MM.1S (cell line): ENCODE measurements at places on chromosomes 6 and 20.
A peak's percentile ranks its signal among the peaks of the same experiment; 100 is the strongest.

- no peak for DNase-seq
- no peaks in the 10 kb centered on the region for H3K27me3 ChIP-seq
- H3K4me3 ChIP-seq = no peak overlapping the region
- H3K36me3 ChIP-seq = no peaks in the 10 kb centered on the region
Observed at GRCh38 chr20:13265941-13266340, 44.9 kb downstream of the ISM1 start.

- no peaks in the 10 kb centered on the region for H3K36me3 ChIP-seq
- DNase-seq = no peak
- no peak overlapping the region for H3K27ac ChIP-seq
- H3K4me1 ChIP-seq = no peaks in the 10 kb centered on the region
Observed at GRCh38 chr20:58566981-58567380, 51.8 kb upstream of the APCDD1L start.

GRCh38 chr6:170393807-170394399, 87.3 kb downstream of the FAM120B start:
- H3K27ac ChIP-seq = no peak overlapping the region
- DNase-seq = no peak

DNA sequence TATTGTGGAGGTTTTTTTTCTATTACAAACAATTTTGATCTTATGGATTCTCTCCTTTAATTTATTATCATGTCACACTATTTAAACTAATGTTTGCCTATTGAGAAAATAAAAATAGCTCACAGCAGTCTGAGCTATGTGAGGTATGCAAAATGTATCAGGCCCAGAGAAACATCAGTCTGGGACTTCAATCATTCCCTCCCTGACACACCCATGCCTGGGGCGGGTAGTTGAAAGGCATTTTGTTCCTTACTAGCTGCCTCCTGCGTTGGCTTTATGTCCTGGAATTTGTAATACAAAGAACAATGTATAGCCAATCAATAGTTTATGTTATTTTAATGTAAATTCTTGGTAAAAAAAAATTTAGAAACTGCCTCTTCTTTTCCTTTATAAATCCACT, 403.3 kb downstream of the EPM2A start:
- H3K36me3 ChIP-seq = no peaks in the 10 kb centered on the region
- H3K27ac ChIP-seq = no peak overlapping the region
- no peaks in the 10 kb centered on the region for H3K4me1 ChIP-seq
- no peaks in the 10 kb centered on the region for H3K27me3 ChIP-seq

DNA sequence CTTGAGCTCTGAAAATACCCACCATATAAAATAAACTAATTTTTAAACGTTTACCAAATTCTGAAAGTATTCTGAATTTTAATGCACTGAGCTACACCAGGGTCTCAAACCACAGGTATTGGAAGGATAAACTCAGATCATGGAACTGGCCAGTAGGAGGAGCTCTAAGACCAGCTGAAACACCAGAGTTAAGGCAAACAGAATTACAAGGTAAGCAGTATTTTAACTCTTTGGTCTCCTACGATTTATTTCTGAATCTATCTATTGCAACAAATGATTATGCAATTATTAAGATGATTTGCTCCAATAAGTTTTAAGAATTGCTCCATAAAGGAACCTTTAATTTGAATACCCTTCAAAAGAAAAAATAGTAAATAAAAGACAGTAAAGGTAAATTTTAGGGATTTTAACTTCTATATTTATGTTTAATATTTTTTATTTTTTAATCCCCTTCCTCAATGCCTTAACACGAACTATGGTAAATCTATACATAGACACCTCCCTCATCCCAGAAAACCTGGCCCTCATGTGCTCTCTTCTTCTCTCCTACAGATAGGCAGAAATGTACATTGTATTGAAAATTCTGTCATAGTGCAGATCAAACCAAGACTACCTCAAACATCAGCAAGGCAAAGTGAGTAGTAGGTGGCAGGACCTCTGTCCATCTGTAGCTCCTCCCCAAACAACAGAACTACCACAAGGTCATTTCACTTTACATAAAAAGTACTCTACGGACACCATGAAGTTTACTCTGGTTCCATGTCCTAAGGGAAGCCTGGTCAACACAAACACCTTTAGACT, 58.4 kb downstream of the SMLR1 start:
- 0 out of 2 replicates have a peak, but pooled peaks cover 3% of the 10 kb centered on the region for H3K4me1 ChIP-seq
- H3K36me3 ChIP-seq = no peaks in the 10 kb centered on the region
- H3K27me3 ChIP-seq = no peaks in the 10 kb centered on the region
- H3K27ac ChIP-seq = no peak overlapping the region
- H3K4me3 ChIP-seq = no peak overlapping the region
- DNase-seq = peak; percentile 72

DNA sequence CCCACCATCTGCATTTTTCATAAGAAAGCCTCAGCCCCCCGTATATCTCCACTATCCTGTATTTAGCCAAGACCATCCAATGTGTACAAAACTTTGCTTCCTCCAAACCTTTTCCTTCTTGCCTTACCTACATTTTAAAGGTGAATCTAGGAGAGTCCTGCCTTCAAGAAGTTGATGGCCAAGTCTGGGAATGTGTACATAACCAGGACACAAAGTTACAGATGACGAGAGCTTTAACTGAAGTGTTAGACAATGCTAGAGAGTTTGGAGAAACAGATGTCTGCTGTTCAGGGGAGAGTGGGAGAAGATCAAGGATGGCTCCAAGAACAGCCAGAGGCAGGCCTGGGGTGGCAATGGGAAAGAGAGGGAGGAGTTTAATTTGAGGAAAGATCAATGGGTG, 2.3 kb upstream of the UQCC2 start:
- peaks cover 21% of the 10 kb centered on the region for H3K4me1 ChIP-seq
- H3K36me3 ChIP-seq = no peaks in the 10 kb centered on the region
- H3K27ac ChIP-seq = no peak overlapping the region
- H3K27me3 ChIP-seq = no peaks in the 10 kb centered on the region

DNA sequence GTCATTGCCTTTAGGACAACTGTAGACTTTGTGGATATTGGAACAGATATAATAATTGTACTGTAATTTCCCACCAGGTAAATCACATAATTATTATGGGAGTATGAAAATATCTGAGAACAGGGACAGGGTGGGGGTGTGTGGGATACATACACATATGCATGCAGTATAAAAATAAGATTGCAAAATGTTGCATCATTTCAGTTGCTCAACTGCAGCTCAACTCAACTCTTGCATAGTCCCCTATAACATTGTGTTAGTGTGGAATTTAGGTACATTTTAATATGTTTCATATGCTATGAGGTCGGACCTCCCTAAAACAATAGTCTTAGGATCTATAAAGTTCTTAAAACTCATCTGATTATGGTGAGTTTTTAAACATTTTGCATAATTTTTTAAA, 275.0 kb upstream of the FLRT3 start:
- no peaks in the 10 kb centered on the region for H3K27me3 ChIP-seq
- no peak overlapping the region for H3K4me3 ChIP-seq
- DNase-seq = no peak
- no peaks in the 10 kb centered on the region for H3K36me3 ChIP-seq
- no peak overlapping the region for H3K27ac ChIP-seq

DNA sequence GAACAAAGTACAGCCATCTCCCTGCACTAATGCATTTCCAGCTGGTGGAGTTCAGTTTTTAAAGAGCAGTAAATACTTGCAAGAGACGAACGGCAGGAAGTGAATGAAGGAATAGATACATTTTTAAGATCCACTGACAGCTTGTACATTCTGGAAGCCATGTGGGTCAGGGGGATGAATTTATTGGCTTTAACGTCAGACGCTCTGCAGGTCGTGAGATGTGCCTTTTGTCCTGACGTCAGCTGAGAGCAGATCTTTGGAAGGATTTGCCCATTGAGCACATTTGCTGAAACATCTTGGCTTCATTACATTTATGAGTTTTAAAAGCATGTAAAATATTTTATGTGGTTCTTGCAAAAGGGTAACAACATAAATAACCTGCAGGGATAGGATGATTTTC, 29.5 kb upstream of the SALL4 start:
- no peak for DNase-seq
- H3K36me3 ChIP-seq = no peaks in the 10 kb centered on the region
- H3K4me3 ChIP-seq = no peak overlapping the region
- no peaks in the 10 kb centered on the region for H3K27me3 ChIP-seq
- H3K27ac ChIP-seq = no peak overlapping the region
- H3K4me1 ChIP-seq = no peaks in the 10 kb centered on the region

GRCh38 chr20:45934046-45934585, 367 bp upstream of the PCIF1 start:
- H3K27ac ChIP-seq = peak overlapping the region; percentile 93; the same call in 1 of the 2 replicates
- peaks cover 4% of the 10 kb centered on the region; the same call in 1 of the 2 replicates for H3K4me1 ChIP-seq
- DNase-seq = peak; percentile 39
- H3K4me3 ChIP-seq = peak overlapping the region; percentile 97
- peaks cover 2% of the 10 kb centered on the region; the same call in 1 of the 2 replicates for H3K36me3 ChIP-seq
